Right cardiac atrium (tissue), 5 donors: ENCODE measurements at places on chromosomes 1 and 21. TPM values are rescaled to one million over a fixed set of nuclear protein-coding genes. Genes with fewer than 3 reads are reported as not detected.

GRCh38 chr1:77322061-77322900 lies 40.5 kb downstream of the AK5 start:
- no peak for DNase-seq

- no peak for DNase-seq
Observed at GRCh38 chr1:51570063-51570710, 46.7 kb upstream of the OSBPL9 start.

GRCh38 chr1:66237042-66237441 lies 296.9 kb upstream of the SGIP1 start:
- DNase-seq = no peak

DNA sequence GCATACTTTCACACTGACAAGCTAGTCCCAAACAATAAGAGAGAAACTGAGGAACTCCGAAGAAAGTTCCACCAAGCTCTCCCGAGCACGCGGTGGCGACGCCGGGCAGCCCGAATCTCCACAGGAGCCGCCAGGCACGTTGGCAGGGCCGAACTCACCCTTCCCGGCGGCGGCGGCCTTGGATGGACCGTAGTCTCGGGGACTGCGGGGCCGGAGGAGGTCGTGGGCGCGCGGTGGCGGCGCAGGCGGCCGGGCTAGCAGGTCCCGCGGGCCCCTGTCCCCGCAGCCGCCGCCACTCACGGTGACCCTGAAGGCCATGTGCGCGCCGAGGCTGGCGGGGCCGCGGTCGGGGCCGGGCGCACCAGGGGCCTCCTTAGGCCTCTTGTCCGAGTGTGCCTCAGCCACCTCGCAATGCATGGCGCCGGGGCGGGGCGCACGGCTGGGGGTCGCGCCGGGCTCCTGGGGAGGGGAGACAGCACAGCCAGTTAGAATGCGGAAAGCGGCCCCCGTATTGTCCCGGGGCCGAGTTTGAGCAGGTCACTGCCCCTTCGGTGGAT lies 1.2 kb downstream of the GLIS1 start:
- peak; percentile 60 for DNase-seq

- no peak for DNase-seq
Observed at GRCh38 chr1:108034396-108034795, 69.4 kb upstream of the VAV3 start.

Gene GJA9
- total RNA-seq = not detected

Gene PRR9
- total RNA-seq = not detected

Gene ZNF593OS
- total RNA-seq = not detected
